ENCODE measurements at places on chromosomes 16 and 17.
A peak's percentile ranks its signal among the peaks of the same experiment; 100 is the strongest.

GRCh38 chr17:41284043-41284442, 8.5 kb downstream of the KRTAP9-7 start:
- no peak for DNase-seq

- DNase-seq = no peak
Measured at GRCh38 chr16:81786321-81786720, 7.2 kb downstream of the PLCG2 start.

DNA sequence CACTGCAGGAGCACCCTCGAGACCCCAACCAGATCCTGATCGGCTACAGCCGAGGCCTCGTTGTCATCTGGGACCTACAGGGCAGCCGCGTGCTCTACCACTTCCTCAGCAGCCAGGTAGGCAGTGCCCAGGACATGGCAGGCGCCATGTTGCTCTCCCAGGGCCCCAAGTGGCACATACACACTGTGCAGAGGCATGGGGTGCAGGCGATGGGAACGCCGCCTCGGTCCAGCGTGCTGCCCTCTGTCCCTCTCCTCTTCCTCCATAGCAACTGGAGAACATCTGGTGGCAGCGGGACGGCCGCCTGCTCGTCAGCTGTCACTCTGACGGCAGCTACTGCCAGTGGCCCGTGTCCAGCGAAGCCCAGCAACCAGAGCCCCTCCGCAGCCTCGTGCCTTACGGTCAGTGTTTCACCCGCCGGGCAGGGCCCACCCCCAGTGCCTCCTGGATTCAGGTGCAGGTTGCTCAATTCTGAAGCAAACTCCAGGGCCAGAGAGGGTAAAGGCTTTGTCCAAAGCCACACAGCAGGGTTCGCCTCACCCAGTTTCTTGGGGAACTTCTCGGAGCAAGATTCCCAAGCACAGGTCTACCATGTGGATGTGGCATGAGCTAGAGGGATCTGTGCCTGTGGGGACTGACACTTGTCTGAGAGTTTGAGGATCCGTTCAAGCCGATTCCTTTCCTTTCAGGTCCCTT, 24.4 kb upstream of the MYO15B start:
- DNase-seq = no peak

DNA sequence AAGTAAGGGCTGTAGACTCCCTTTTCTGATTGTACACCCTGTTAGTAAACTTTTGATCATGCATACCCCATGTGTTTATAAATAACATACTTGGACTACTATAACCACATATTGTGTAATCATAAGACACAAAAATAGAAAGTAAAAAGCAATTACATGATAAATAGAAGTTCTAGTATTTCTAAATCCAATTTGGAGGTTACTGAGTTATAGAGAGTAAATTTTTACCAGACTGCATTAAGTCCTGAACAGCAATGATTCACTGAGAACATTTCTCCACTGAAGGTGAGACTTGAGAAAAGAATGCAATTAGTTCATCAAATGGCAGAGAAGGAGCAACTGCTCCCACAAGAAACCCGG, 7.7 kb upstream of the TBKBP1 start:
- DNase-seq = no peak

DNA sequence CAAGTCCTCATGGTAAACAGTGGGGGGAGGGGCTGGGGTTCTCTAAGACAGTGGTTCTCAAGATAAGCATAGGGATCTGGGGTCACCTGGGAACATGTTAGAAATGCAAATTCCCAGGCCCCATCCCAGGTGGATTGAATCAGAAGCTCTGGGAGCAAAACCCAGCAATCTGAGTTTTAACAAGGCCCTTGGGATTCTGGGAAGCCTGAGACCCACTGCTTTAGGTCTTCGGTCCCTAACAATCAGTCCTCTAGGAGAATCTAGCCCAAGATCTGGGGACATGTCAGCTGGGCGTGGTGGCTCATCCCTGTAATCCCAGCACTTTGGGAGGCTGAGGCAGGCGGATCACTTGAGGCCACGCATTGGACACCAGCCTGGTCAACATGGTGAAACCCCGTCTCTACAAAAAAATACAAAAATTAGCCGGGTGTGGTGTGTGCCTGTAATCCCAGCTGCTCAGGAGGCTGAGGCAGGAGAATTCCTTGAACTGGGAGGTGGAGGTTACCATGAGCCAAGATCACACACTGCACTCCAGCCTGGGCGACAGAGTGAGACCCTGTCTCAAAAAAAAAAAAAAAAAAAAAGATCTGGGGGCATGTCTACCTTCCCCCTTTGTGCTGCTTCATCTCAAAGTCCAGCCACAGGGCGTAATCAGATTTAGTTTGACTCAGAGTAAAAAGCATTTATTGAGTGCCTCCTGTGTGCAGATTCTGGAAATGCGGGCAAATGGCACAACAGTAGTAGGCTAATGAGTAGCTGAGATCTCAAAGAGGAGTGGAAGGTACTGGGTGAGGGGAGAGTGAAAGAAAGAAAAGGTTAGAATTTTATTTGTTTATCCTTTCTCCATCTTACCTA, 8.8 kb upstream of the NR1D1 start:
- DNase-seq = no peak

DNA sequence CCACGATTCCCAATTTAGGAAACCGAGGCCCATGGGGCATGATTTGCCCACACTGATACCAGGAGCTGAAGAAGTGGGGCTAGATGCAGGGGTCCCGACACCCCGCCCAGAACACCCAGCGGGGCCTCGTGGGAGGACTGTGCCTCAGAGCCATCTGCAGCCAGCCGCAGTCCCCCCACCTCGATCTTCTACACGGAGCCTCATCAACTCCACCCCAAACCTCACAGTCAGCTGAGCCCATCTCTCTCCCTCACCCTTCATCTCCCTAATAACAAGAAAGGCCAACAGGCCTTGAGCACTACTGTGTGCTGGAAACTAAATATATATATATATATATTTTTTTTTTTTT, 4.2 kb downstream of the ITGAE start:
- DNase-seq = no peak

- peak; percentile 62 for DNase-seq
Measured at GRCh38 chr17:65173284-65173793, 36.2 kb downstream of the RGS9 start.

GRCh38 chr16:89924297-89924924, 1.3 kb downstream of the TUBB3 start:
- no peak for DNase-seq

- no peak for DNase-seq
Measured at GRCh38 chr16:90050969-90051368, 26.2 kb downstream of the PRDM7 start.

DNA sequence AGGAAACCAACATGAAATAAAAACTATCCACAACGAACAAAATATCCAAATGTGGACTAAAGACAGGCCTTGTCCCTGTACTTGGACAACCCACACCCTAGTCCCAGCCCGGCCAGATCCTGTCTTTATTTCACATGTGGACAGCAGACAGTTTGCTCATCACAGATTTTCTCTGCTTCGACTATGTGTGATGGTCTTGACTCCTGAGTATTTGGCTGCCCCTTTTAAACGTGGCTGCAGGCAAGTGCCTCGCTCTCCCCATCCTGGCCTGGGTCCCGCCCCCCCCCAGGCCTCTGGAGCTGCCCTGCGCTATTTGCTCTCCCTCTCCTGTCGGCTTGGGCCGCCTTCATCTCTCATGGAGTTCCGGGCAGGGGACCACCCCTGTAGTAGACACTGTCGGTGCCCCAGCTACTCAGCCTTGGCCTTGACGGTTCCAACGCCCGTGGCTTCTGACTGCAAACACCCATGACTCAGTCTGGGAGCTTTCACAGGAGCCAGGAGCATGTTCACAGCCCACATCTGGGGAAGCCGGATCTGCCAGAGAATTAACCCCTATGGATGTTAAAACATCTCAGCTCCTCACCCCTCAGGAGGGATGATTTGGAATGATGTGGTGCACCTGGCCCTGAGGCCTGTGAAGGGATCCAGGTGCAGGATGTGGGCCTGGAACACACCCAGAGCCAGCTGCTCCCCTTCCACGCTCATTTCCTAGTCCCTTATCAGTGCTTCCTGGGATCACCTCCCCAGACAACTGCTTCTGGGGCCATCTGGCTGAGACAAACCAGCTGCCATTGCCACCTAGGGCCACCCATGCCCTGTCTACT, 229.7 kb upstream of the RPL38 start:
- no peak for DNase-seq

DNA sequence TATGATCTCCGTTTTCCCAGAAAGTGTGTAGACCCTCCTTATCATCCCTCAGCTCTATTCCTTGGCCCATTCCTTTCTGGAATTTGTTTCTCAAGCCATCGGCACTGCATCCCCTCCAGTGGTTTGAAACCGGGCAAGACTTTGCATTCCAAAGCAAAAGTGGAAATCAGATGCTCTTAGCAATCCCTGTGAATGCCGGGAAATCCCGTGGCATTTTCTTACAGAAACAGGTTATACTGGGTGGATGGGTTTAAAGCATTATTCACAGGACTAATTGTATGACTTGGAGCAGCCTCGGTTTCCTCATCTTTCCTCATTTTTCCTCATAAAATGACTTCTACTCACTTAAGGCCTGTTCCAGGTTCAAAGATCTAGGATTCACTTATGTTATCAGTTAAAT, 52.0 kb downstream of the MAP2K6 start:
- no peak for DNase-seq

GRCh38 chr17:11668618-11669017, 70.3 kb downstream of the DNAH9 start:
- no peak for DNase-seq

Measured in stimulated activated CD8-positive, alpha-beta memory T cell treated with anti-CD3 and anti-CD28 coated beads, Interleukin-4, amount 100 ng/mL, for 1 hour (primary cell).